COR-L47 (cell line): ENCODE measurements at places on chromosomes 13 and 19.
A peak's percentile ranks its signal among the peaks of the same experiment; 100 is the strongest.

GRCh38 chr19:10291554-10292205 lies 1.9 kb downstream of the ICAM5 start:
- no peak for DNase-seq

GRCh38 chr19:30395283-30395682 lies 23.1 kb downstream of the ZNF536 start:
- no peak for DNase-seq

DNA sequence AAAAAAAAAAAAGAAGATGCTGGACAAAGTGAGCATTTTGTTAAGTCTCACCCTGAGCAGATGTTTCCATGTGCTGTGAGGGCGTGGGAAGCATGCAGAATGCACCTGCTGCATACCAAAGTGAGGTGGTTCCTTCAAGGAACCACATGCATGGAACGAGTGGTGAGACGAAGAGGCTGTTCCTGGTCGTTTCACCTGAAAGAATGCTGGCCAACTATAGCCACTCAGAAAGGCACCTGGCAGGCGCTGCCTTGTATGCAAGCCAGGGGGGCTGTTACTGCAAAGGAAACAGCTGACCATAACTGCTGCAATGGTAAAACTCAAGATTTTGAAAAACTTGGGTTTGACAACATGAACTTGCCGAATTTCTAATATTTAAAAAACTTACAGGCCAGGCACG lies 14.7 kb downstream of the MIER2 start:
- DNase-seq, result no peak

GRCh38 chr13:43805071-43805468 lies 18.3 kb upstream of the ENOX1 start:
- DNase-seq, result peak; percentile 62

- no peak for DNase-seq
Observed at GRCh38 chr13:27965740-27966640, 3.1 kb downstream of the CDX2 start.

- no peak for DNase-seq
Observed at GRCh38 chr19:52679598-52679997, 41.4 kb upstream of the ZNF83 start.

DNA sequence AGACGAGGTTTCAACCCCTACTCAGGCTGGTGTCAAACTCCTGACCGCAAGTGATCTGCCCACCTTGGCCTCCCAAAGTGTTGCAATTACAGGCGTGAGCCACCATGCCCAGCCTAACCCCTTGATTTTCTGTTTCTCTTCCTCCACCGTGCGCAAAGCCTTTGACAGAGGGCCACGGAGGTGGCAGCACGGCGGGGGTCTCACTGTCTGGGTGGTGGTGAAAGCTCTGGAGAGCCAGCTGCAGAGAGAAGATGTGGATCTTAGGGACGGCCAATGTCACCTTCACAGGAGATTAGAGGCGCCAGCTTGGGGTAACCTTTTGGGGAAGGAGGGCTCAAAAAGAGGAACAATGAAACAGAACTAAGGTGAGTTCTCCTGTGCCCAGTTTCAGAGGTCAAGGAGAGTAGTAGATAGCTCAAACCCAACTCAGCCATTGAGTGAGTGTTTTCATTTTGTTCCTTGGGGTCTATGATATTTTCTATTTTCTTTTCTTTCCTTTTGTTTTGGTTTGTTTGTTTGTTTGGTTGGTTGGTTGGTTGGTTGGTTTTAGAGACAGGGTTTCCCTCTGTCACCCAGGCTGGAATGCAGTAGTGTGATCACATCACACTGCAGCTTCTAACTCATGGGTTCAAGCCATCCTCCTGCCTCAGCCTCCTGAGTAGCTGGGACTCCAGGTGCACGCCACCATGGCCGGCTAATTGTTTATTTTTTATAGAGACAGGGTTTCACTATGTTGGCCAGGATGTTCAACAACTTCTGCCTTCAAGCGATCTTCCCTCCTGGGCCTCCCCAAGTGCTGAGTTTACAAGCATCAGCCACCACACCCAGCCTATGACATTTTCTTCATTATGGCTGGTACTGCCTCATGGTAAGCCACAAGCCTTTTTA lies 37.7 kb downstream of the GPR42 start:
- no peak for DNase-seq

GRCh38 chr13:31477961-31478360 lies 261.4 kb upstream of the RXFP2 start:
- no peak for DNase-seq

- no peak for DNase-seq
Observed at GRCh38 chr13:79492918-79493594, 12.1 kb downstream of the NDFIP2 start.

- no peak for DNase-seq
Observed at GRCh38 chr13:32535115-32535514, 3.5 kb downstream of the N4BP2L2 start.

DNA sequence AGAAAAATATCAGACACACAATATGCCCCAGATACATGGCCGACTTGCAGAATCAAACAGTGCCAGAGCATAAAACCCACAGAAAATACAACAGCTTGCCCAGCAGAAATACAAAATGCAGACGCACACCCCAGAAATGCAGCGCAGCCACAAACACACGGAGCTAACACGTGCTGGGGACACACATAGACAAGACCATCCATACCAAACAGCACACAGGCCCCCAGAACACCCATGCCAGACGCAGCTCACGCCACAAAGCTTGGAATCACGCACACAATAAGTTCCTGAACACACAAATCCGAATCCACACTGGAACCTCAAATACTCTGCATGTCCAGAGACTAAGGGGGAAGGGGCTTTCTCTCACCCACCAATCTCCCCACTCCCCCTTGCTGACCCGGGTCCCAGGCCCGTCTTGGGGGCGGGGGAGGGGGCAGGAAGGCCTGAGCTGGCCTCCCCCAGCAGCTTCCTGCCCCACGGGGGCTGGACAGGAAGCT lies 17.2 kb downstream of the CCDC97 start:
- no peak for DNase-seq

DNA sequence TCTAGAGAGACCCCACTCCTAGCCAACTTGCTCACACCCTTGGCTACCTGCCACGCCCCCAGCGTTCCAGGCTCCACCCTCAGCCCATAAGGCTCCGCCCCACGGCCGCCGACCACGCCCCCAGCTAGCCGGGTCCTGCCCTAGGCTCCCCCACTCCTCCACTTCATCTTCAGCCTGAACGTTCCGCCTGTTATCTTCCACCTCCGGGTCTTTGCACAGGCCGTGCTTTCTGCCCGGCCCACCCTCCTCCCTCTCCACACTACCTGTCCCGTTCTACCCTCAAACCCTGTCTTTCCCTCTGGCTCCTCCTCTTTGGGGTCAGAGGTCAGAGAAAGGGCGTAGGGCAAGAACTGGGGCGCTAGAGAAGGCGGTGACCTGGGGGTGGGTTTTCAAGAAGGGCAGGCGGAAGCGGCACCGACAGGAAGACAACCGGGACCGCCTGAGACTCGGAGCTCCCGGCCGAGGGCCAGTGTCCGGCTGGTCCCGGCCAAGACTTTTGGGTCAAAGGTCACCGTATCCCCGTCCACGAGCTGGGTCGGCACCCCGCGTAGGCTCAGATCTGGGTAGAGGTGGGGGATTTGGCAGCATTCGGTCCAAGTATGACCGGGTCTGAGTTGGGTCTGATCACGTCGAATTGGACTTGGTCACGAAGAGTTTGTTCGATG lies 2.2 kb downstream of the PDE4C start:
- no peak for DNase-seq

GRCh38 chr13:35496006-35496405 lies 19.5 kb upstream of the MAB21L1 start:
- DNase-seq, result no peak

GRCh38 chr19:29965492-29965891 lies 23.5 kb downstream of the URI1 start:
- DNase-seq, result no peak

DNA sequence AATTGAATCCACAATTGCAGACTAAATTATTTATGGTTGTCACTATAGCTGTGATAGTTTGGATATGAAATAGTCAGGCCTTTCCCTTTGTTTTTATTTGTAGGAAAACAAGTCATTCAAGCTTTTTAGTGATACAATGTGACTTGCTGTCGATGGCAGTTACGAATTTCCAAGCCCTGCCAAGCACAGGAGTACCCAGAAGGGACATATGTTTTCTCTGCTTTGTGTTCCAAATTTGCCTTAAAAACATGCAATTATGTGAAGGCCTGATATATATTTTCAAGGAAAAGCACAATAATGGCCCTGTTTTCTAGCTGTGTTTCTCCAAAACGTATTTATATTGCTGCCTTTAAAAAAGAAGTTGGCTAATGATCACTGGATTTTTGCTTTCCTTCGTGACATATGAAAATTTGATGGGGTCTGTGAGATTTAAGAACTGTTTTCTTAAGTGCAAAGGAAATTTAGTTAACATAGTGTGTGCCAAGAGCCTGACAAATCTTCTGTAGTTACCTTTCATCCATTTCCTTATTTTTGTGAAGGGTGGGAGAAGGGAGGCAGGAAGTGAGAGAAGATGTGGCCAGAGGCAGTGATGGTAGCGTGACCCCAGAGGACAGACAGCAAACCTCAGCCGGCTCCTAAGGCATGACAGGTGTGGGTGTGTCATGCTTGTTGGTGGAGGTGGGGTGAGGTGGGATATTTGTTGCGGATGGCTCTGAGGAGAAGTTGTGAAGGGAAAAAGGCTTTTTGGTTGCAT lies 79.6 kb downstream of the TEX26 start:
- no peak for DNase-seq

GRCh38 chr13:100933841-100934240 lies 259.2 kb upstream of the TMTC4 start:
- no peak for DNase-seq

- no peak for DNase-seq
Observed at GRCh38 chr19:52786078-52786463, 520 bp downstream of the ZNF600 start.

GRCh38 chr13:39037410-39037879 lies 444 bp downstream of the PROSER1 start:
- peak; percentile 65 for DNase-seq

- DNase-seq, result no peak
Observed at GRCh38 chr19:55189403-55189835, 9.3 kb upstream of the SYT5 start.

- no peak for DNase-seq
Observed at GRCh38 chr19:58294743-58295374, 10.3 kb upstream of the ERVK3-1 start.

GRCh38 chr13:25882466-25883357 lies 169.1 kb downstream of the SHISA2 start:
- peak; percentile 36 for DNase-seq

DNA sequence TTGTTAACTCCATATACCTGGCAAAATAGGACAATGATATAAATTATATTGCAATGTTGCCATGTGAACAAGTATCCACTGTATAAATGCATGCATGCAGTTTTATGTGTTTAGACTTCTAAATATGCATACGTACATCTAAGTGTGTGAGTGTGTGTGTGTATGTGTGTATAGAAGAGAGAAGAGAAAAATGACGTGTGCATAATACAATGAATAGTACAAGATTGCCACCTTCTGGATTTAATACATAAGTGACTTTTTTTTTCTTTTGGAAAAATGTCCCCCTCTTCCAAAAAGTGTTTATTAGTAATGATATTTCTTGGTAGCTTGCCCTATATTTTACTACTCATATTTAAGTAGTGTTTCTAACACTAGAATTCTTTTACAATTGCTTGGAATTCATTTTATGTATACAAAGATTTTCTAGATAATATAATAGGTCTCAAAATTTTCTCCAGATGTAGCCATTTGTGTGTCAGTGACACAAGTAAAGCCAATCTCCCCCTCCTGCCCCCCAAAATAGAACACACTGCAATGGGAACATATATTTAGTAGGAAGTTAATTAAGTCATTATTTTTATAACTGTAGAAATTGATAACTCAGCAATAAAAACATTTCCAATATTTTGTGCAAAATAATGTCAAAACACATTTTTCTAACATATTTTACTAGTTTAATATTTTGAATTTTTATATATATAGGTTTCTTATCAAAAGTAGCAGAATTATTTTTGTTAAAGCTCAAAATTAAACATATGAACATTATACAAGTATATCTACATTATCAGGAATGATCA lies 783.3 kb upstream of the ATXN8OS start:
- DNase-seq, result peak; percentile 46

- DNase-seq, result no peak
Observed at GRCh38 chr19:53868892-53869804, 1.5 kb downstream of the MYADM start.

DNA sequence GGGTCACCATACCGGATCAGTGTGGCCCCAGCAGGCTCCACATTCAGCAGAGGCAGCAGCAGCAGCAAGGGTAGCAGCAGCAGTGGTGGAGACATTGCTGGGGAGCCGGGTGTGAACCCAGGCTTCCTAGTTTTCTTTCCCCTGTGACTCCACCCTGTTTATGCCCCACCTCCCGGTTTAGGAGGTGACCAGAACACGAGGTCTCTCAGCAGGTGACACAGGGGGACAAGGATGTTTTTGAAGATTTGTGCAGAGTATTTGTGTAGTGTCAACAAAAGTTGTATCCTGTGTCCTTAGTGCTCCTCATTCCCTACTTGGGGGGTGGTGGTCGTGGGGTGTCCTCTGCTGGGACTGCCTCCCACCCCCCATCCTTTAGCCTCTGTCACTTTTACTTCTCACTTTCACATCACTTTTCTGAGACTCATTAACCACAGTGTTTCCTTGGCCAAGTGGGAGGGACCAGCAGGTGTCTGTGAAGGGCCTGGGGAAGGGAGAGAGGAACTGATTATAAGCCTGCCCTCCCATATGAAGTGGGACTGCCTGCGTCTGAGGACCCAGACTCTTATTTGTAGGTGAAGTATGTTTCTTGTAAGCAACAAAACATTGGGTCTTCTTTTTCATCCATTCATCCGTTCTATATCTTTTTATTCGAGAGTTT lies 15.6 kb upstream of the KCNC3 start:
- no peak for DNase-seq

DNA sequence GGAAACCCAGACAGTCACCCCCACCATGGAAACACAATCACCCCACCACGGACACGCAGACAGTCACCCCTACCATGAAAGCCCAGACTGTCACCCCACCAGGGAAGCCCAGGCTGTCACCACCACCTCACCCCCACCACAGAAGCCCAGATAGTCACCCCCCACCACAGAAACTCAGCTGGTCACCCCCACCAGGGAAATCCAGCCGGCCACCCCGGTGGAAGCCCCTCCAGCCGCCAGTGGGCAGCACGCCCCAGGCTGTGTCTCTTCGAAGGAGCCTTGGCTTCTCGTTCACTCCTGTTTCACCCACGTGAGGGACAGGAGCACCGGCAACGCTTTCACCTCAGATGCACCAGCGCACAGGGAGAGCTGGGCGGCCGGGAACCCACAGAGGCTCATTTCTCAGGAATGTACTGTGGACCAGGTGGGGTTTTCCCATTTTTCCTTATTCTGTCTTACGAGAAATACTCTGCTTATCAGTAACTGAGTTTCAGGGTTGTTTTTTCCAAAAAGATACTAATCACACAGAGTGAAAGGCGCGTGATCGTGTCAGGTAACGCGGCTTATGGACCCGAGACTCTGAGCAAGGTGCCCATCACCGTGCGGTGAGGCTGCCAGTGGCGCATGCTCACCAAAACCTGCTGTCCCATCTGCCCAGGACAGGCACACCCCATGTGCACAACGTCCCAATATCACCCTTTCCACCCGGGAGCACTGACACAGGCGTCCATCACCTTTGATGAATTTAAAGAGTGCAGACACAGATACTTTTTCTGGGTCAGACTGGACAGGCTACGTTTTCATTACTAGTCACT lies 28.0 kb downstream of the CARS2 start:
- DNase-seq, result no peak
